Activated naive CD8-positive, alpha-beta T cell treated with anti-CD3 and anti-CD28 coated beads, Interleukin-2, amount 10 ng/mL, durations not matched to agents 7 days and 5 days (primary cell): ENCODE measurements at places on chromosomes 6 and 20.

DNA sequence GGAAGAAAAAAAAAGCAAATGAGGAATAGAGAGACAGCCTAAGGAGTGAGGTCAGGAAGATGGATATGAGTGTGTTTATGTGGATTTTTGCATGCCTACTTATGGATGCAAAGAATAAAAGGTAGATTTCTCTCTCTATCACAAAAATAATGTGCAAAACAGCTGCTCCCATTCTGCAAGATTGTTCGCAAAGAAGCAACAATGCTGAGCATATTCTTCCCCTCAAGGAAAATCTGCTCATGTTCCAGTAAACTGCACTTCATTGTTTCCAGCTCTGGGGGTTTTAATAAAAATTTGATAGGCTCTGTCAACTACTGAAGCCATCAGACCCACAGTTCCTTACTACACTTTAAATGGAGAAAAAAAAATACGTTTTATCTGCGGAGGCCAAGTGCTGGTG is 177.3 kb downstream of the COL9A1 start:
- no peak for DNase-seq

DNA sequence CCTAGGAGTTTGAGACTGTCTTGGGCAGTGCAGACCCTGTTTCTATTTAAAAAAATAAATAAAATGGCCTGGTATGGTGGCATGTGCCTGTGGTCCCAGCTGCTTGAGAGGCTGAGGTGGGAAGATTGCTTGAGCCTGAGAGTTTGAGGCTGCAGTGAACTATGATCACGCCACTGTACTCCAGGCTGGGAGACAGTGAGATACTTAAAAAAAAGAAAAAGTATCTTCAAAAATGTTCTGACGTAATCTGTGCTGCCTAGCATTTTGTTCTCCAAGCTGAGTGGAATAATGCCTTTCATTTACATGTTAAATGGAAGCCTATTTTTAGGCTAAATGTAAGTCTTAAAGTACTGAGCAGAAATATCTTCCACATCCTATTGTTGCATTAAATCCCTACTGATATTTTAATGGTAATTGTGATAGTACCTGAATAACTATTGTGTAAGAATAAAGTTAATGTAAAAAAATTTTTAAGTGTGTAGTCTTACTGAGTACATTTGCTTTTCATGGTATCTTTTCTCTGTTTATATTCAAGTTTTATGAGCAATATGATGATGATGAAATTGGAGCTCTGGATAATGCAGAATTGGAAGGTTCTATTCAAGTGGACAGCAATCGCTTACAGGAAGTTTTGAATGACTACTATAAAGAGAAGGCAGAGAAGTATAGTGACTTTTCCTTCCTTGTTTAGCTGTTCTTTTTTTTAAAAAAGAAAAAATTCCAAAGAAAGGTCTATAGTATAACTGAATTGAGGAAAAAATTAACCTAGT is 4.2 kb upstream of the ZC2HC1B start:
- DNase-seq = no peak

DNA sequence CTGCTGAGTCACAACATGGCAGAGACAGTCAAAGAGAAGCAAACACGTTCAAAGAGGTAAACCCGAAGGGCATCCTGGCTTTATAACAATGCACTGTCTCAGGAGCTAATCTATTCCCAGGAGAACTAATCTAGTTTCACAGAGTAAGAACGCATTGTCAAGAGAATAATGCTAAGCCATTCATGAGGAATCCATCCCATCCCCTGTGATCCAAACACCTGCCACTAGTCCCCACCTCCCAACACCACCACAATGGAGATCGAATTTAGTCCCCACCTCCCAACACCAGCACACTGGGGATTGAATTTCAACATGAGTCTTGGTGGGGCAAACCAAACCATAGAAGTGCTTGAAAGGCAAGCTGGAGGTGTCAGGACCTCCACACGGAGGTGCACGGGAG is 231.5 kb upstream of the ID4 start:
- no peak for DNase-seq

GRCh38 chr20:54195483-54196472 is 12.1 kb upstream of the PFDN4 start:
- DNase-seq = no peak

GRCh38 chr6:26097268-26097875 is 10.1 kb downstream of the HFE start:
- no peak for DNase-seq

GRCh38 chr6:147695819-147696218 is 187.3 kb downstream of the SAMD5 start:
- no peak for DNase-seq

GRCh38 chr6:70479236-70479635 is 65.9 kb downstream of the FAM135A start:
- no peak for DNase-seq

DNA sequence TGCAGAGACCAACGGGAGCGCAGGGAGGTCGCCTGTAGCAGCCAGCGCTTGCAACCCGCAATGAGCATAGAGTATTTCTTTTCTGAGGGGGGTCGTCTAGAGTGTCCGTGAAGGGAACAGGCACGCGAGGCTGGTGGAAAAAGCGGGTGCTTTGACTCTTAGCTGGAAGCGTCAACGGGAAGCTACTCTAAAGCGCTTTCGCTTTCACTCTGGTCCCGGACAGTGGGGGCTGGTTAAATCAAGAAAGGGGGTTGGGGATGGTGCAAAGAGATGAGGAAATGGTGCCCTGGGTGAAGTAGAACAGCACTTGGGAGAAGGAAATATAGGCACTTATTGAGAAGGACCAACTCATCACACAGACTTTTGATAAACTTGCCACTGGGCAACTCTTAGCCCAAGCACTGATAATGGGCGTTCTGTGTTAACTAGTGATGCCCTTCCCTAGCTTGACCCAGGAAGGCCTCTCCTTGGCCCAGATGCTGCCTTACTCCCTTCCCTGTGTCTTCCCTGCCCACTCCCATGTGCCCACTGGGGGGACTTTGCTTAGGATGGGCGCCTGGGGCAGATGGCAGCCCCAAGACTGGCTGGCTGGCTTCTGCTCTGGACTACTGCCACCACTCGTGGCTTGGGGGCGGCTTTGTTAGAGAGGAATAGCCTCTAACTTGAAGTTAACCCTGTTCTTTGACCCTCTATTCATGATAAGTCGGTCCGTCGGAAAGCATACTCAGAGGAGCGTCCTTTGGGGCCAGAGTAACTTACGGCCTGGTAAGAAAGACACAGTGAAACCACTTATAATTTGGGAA is 585 bp downstream of the PSMB9 start:
- DNase-seq = no peak

DNA sequence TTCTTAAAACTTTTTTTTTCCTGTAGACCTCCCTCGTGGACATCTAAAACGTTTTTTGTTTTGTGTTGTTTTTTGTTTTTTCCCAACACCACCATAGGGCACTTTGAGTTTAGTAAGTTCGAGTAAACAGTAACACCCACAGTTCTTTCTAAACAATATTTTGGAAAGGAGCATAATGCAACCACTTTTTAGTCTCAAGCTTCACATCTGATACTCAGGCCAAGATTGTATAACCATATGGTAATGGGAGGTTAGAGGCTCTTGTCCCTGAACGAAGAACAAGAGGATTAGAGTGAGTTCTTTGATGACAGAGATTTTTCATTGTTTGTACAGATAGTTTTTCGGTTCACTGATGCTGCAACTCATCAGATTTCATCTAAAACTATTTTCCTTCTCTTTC is 144.6 kb downstream of the MTHFD1L start:
- DNase-seq = no peak

DNA sequence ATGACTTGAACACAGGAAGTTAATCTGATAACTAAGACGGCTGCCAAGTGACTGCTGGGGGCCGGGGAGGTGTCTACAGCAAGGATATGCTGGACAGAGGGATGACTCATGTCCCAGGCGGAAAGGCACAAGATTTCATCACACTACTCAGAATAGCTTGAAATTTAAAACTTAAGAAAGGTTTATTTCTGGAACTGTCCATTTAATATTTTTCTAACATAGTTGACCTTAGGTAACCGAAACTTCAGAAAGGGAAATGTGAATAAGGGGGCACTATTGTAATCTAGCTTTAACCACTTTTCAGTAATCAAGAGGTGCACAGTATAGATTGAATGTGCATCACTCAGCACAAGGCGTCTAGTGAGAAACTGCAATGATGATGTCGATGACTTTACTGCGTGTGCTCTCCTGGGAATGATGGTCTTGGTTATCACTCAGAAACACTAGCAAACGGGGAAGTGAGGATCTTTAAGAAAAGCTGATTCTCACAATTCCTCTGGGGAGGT is 171.5 kb downstream of the QKI start:
- DNase-seq = no peak
